ENCODE measurements at places on chromosomes 6 and 20. TPM values are rescaled to one million over a fixed set of nuclear protein-coding genes. Genes with fewer than 3 reads are reported as not detected.
A peak's percentile ranks its signal among the peaks of the same experiment; 100 is the strongest.

RAE1 gene
- total RNA-seq, result 15.0 TPM

- no peaks in the 10 kb centered on the region for H3K27me3 ChIP-seq
- no peaks in the 10 kb centered on the region for H3K36me3 ChIP-seq
- H3K4me3 ChIP-seq, result no peak overlapping the region
- H3K27ac ChIP-seq, result no peak overlapping the region
- DNase-seq, result no peak
- no peaks in the 10 kb centered on the region for H3K4me1 ChIP-seq
These were observed 52.3 kb upstream of the IFNGR1 start for GRCh38 chr6:137271245-137272183.

- H3K4me3 ChIP-seq, result peak overlapping the region; percentile 2
- H3K27me3 ChIP-seq, result no peaks in the 10 kb centered on the region
- DNase-seq, result no peak
- no peaks in the 10 kb centered on the region for H3K36me3 ChIP-seq
- H3K4me1 ChIP-seq, result peaks cover 11% of the 10 kb centered on the region
These were observed 28.9 kb downstream of the STX7 start for GRCh38 chr6:132483779-132484679.

DNA sequence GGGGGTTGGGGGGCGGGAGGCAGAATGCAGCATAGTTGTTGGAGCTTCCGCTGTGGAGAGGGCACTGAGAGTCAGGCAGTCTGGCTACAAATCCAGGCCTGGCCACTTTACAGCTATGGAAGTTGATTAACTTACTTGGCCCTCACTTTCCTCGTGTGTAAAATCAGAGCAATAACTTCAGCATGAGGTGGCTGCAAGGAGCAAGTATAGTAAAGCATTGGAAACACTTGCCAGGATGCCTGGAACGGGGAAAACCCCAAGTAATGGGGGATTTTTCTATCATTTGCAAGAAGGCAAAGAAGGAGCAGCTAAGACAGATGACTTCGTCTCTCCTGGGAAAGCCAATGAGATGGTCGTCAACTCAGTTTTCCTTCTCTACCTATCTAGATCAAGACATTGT is 35.8 kb downstream of the AGPAT4 start:
- H3K4me3 ChIP-seq, result no peak overlapping the region
- no peaks in the 10 kb centered on the region for H3K36me3 ChIP-seq
- peaks cover 11% of the 10 kb centered on the region for H3K4me1 ChIP-seq
- H3K27ac ChIP-seq, result no peak overlapping the region

KIAA0408 gene
- total RNA-seq, result 0.68 TPM

GRCh38 chr6:109531446-109531845 is 48.4 kb upstream of the ZBTB24 start:
- H3K27me3 ChIP-seq, result no peaks in the 10 kb centered on the region
- no peak for DNase-seq
- H3K36me3 ChIP-seq, result no peaks in the 10 kb centered on the region

PROKR2 gene
- total RNA-seq, result not detected

- H3K27ac ChIP-seq, result no peak overlapping the region
- H3K4me1 ChIP-seq, result peaks cover 16% of the 10 kb centered on the region
- H3K27me3 ChIP-seq, result no peaks in the 10 kb centered on the region
- H3K36me3 ChIP-seq, result no peaks in the 10 kb centered on the region
These were observed 66.9 kb downstream of the TOX2 start for GRCh38 chr20:43981540-43981939.

GRCh38 chr20:24389686-24390085 is 79.7 kb upstream of the SYNDIG1 start:
- H3K27me3 ChIP-seq, result no peaks in the 10 kb centered on the region
- no peak overlapping the region for H3K27ac ChIP-seq
- H3K36me3 ChIP-seq, result no peaks in the 10 kb centered on the region
- DNase-seq, result no peak
- no peaks in the 10 kb centered on the region for H3K4me1 ChIP-seq
- no peak overlapping the region for H3K4me3 ChIP-seq

DNA sequence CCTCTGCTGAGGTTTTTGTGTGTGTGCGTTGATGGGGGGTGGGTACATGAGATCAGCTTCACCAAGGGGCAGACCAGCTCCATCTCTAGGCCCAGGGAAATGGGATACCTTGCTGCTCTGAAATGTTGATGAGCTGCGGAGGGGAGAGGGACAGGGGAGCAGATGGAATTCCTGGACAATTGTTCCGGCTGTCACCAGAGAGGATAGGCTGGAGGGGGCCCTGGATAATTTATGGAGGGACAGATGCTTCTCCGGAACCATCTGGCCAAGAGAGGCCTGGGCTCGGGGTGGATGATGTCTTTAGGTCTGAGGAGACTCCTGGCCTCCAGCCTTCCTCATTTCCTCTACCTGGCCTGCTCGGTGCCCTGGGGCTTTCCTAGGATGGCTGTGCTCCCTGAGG is 1.9 kb upstream of the TJAP1 start:
- no peak for DNase-seq
- H3K4me1 ChIP-seq, result peaks cover 6% of the 10 kb centered on the region
- no peak overlapping the region for H3K27ac ChIP-seq

DNA sequence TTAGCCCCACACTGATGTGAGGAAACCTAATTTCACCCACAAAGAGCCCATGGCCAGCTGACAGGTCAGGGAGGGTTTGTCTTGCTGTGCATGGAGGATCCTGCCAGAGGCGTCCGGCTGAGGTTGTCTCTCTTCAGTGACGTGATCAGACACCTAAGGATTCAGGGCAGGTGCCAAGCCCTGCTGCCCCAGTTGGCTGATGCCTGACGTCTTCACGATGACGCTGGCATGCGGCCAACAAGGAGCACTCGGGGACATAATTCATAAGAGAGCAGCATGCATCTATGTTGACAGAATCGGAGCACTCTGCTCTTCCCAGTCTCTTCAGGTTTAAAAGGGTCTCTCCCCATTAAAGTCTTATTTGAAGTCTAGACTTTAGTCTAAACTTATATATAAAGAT is 47.8 kb downstream of the PSMB1 start:
- no peak for DNase-seq
- no peak overlapping the region for H3K27ac ChIP-seq
- H3K36me3 ChIP-seq, result no peaks in the 10 kb centered on the region
- H3K4me1 ChIP-seq, result no peaks in the 10 kb centered on the region

SAMD5 gene
- 4.7 TPM for total RNA-seq

DNA sequence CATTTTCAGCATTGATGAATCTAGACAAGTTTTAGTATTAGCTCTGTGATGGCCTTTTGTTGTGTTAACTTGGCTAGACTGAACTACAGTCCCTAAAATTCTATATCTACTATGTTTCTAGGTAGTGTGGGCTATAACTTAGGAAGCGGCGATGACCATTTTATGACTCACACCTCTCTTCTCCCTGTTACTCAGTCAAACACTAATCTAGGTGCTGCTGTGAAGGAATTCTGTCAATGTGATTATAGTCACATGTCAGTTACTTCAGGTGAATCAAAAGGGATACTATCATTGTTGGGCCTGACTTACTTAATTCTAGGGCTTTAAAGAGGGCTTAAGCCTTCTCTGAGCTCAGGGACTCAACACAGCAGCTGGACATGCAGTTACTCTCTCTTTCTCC is 691.5 kb upstream of the MAP3K7 start:
- H3K4me1 ChIP-seq, result no peaks in the 10 kb centered on the region
- no peaks in the 10 kb centered on the region for H3K27me3 ChIP-seq

- no peaks in the 10 kb centered on the region for H3K27me3 ChIP-seq
- no peak overlapping the region for H3K27ac ChIP-seq
- H3K4me3 ChIP-seq, result no peak overlapping the region
- H3K36me3 ChIP-seq, result no peaks in the 10 kb centered on the region
These were observed 405.5 kb upstream of the PLCB4 start for GRCh38 chr20:8663424-8663823.

DNA sequence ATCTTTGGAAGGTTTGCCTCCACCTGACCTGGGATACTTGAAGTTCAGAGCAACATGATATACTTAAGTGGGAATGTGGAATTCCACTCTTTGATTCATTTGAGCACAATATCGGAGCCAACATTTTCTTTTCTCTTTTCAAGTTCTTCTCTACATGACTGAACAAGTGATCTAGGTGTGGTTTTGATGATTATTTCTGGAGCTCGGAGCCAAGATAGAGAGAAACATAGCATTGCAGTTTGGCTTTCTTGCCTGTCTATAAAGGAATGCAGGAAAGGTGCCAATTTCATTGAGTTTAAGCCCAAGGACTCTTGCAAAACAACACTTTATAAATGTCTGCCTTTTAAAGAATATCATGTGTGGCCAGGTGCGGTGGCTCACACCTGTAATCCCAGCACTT is 124.2 kb upstream of the FAM83B start:
- no peaks in the 10 kb centered on the region for H3K4me1 ChIP-seq
- no peak for DNase-seq

- no peaks in the 10 kb centered on the region for H3K4me1 ChIP-seq
- no peak for DNase-seq
- no peak overlapping the region for H3K27ac ChIP-seq
- no peaks in the 10 kb centered on the region for H3K36me3 ChIP-seq
These were observed 13.1 kb downstream of the FAM184A start for GRCh38 chr6:119065382-119065781.

FAM83C gene
- not detected for total RNA-seq

DNA sequence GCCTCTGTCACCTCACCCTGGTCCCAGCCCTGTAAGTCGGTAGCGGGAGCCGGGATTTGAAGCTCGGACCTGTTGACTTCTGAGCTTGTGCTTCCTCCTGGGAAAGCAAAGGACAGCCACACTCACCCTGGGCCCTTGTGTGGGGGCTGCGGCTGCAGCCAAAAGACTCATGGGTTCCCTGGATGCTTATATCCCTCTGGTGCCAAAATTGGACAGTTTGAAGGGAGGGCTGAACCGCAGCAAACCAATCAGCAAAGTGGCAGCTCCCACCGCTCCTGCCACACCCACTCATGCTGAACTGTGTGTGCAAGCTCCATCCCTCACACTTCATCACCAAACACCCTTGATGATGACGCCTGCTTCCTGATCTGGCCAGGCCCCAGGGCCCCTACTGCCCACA is 3.9 kb upstream of the CCN5 start:
- H3K27me3 ChIP-seq, result no peaks in the 10 kb centered on the region
- peaks cover 22% of the 10 kb centered on the region for H3K4me1 ChIP-seq
- H3K36me3 ChIP-seq, result no peaks in the 10 kb centered on the region
- H3K27ac ChIP-seq, result no peak overlapping the region
- H3K4me3 ChIP-seq, result no peak overlapping the region
